ENCODE measurements at places on chromosomes 6 and 20. TPM values are rescaled to one million over a fixed set of nuclear protein-coding genes. Genes with fewer than 3 reads are reported as not detected.

FAM217A gene
- total RNA-seq: not detected

DNA sequence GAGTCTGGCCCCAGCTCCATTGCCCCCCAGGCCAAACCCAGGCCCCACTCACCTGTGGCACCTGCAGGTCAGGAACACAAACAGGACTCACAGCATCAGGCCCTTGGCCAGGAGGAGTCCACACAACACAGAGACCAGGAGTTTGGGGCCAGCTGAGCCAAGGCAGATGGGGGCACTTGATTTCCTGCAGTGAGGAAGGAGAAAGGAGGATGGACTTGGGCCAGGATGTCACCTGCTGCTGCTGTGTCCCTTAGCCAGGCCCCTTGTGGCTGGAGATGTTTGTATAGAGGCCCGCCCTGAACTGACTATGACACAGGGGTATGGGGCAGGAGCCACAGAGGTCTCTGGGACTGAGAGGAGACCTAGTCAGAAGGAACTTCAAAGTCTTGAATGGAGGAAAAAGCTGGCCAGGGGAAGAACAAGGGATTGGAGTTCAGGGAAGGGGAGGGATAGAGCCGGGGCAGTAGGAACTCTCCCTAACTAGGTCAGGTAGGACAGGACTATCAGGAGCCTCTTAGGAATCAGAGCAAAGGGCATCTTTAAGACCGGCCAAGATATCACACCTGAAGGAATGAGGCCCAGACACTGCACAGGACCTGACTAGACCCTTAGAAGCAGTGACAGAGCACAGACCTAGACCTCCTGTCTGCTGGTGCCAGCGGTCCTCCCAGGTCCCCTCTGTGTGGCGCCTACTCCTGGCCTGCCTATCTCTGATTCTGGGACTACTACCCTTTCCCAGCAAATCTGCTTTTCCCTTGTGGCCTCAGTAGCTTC is 8.8 kb upstream of the TREML2 start:
- no peak for DNase-seq

DNMT3B gene
- total RNA-seq: 0.95 TPM

DNA sequence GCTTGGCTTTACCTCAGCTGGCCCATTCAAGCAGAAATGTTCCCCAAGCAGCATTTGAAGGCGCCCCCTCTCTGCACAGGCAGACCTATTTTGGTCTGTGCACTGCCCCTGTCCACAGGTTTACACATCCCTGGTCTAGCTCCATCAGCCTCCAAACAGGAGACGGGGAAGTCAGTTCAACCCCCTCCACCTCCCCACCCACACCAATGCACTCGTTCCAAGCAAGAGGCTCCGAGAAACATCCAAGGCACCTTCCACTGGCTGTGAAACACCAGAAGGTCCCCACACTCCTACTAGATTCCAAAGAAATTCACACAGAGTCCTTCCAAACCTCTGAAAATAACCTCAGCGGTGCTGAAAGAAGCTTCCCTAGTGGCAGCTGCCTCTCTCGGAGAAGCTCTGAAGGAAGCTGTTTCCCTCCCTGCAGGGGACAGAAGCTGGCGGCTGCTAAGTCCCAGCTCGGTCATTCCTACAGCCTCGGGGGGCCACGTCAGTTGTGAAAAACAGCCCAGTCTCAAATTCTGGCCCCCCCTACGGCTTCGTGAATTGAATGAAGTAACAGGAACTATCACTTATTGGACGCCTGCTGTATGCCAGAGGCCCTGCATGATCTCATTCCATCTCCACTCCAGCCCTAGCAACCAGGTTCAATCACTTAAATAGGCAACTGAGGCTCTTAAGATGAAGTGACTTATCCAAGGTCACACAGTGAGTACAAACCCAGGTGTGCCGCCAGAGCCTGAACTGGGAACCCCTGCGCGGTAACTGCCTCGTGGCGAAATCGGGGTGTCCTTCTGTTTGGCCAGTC is 815 bp downstream of the SPATA2 start:
- no peak for DNase-seq

DNA sequence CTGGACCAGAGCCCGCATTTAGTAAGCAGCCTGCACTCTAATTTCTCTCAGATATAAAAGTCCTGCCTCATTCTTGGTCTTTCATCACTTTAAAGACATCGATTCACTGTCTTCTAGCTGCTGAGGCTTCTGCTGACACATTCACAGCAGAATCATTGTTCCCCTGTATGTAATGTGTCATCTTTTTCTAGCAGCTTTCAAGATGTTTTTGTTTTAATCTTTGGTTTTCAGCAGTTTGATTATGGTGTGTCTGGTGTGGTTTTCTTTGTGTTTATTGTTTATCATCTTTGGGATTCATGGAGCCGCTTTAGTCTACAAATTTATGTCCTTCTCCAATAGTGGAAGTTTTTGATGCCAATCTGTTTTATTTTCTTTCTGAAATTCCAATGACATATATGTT is 157.3 kb upstream of the STMND1 start:
- no peak for DNase-seq

GTSF1L gene
- total RNA-seq: 0.63 TPM

GRCh38 chr6:135921188-135921587 is 69.7 kb downstream of the PDE7B start:
- no peak for DNase-seq

RPS10 gene
- total RNA-seq: 2,409 TPM

DNA sequence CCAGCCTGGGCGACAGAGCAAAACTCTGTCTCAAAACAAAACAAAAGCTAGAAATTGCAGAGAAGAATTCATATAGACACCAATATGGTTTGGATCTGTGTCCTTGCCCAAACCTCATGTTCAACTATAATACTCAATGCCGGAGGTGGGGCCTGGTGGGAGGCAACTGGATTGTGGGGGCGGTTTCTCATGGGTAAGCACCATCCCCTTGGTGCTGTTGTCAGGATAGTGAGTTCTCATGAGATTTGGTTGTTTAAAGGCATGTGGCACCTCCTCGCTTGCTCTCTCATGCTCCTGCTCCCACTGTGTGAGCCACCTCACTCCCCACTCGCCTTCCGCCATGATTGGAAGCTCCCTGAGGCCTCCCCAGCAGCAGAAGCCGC is 15.2 kb downstream of the NINL start:
- DNase-seq: no peak

DNA sequence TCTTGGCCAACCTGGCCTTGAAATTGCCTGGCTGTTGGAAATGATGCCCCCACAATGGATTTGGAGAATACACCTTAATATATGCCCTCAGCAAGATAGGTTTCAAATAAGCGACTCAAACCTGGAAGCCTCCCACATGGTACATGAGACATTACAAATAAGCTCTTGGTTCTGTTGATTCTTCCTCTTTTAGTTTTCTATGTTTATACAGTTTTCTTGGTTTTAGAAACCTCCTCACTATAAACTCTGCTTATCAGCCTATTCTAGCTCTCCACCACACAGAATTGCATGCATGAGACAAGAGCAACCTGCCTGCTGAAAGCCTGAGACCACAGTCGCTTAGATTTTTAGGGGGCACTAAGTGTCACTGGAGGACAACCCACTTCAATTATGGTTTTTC is 108.8 kb upstream of the PREP start:
- no peak for DNase-seq

DNA sequence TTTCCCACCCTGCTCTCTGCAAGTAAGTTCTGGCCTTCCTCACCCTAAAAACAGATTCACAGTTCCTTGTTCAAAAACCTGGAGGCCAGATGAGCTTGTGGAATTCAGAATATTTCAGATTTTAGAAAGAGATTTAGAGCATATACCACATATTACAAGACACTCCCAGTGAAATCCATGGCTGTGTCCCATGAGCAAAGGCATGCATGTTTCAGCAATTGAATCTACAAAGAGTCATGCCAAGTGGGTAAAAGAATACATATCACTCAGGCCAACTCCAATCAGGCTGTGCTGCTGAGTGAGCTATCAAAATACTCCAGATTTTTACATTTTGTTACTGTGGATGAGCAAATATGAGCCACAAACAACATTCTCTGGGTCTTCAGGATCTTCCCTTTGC is 10.2 kb upstream of the NEDD9 start:
- DNase-seq: no peak

NKAIN2 gene
- not detected for total RNA-seq

DNA sequence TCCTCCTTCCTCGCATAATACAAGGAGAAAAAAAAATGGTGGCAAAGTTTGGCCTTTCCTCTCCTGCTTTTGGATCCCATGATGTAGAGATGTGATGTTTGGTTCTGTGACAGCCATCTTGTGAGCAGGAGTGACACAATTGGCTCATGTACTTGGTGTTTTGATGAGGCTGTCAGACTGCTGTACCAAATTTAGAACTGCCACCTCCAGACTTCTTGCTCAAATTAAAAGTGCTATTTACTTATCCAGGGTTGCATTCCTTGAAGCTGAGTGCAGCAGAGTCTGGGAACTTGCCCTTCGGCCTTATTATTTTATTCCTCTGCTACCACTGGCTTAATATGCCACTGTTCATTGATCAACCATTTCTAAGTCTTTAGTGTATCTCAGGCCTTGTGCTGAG is 21.9 kb downstream of the BCAS1 start:
- DNase-seq: no peak

- DNase-seq: no peak
These were observed 16.1 kb downstream of the PLAGL2 start for GRCh38 chr20:32191422-32191821.

ADGRF4 gene
- total RNA-seq: not detected

GRCh38 chr6:134207421-134207820 is 110.5 kb downstream of the SGK1 start:
- DNase-seq: no peak

ARMC2 gene
- total RNA-seq: 8.1 TPM

POLH gene
- 15.5 TPM for total RNA-seq

GRCh38 chr6:53239526-53239925 is 90.9 kb upstream of the GCM1 start:
- no peak for DNase-seq

TCF21 gene
- 0.07 TPM for total RNA-seq

CDSN gene
- not detected for total RNA-seq

- no peak for DNase-seq
These were observed 62.6 kb downstream of the DLL1 start for GRCh38 chr6:170227996-170228945.

DNA sequence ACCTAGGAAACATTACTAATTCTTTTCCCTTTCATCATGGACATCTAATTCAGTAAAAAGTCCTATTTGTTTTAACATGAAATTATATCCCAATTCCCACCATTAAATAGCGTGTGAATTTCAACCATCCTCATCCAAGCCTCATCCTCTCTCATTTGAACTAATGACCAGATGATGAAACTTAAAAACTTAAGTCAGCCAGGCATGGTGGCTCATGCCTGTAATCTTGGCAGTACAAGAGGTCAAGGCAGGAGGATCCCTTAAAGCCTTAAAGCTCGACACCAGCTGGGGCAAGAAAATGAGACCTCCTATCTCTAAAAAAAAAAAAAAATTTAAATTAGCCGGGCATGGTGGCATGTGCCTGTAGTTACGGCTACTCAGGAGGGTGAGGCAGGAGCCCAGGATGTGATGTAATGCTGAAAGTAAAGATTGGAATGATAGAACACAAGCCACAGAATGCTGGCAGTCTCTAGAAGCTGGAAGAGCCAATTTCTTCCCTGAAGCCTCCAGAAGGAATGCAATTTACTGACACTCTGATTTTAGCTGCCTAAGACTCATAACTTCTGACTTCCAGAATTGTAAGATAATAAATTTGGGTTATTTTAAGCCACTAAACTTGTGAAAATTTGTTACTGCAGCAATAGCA is 27.1 kb upstream of the HAO1 start:
- no peak for DNase-seq

DNA sequence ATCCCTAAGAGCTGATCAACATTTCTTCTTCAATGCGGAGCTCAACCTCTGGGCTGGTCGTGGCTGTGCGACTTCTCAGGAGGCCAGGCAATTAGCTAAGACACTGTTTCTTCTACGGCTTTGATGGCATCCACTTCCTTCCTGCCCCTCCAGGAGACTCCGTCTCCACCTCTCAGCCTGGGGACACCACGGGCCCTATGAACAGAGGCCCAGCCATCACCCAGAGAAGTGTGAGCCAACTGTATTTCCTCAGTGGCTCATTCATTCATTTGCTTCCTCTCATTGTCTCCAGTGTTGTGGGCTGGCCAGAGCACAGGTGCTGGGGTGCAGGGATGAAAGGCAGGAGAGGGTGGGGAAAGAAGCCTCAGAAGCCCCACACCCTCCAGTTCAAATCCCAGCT is 51.8 kb upstream of the APCDD1L start:
- no peak for DNase-seq

DNA sequence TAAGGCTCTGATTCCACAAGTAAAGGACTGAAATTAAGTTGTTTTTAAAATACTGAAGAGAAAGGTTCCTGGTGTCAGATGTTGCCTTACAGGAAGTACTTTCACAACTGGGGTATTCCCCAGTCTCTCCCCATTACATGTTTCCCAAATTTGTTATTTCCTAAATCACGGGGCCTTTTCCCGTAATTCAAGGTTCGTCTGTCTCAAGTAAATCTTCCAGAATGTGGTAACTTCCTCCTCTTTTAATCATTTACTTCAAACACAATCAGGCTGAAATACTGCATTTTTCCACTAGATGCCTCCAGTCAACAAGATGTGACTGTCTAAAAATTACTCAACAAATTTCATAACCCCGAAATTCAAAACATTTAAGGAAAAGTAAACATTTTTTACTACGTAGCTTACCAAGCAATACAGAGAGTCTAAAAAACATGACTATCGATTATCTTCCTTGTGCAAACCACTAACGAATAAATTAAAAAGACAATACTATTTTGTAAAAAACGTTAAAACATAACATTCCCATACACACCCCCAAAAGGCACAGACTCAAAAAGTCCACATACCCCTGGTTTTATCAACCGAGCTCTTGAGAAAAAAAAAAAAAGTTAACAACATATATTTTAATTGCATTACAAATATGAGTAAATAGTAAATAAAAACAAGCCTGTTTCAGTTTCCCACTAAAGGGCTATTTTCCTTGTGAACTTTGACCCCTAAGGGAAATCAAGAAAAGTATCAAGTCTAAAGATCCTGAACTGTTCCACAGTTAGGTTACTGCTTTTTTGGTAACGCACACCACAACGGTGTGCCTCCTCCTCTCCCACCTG is 1.7 kb downstream of the SOD2 start:
- no peak for DNase-seq

NKX2-2 gene
- total RNA-seq: not detected

DNA sequence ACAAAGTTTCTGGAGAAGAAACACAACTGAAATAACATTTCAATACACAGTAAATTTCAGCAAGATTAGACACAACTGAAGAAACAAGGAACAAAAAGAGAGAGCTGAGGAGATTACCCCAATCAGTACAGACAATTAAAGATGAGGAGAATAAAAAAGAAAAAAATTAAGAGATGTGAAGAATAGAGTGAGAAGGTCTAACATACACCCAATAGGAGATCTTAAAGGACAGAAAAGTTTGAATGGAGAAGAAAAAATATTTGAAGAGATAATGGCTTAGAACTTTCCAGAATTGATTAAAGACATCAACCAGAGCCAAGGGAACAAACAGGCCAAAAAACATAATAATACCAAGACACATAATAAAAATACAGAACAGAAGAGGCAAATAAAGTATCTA is 116.4 kb downstream of the HUS1B start:
- DNase-seq: no peak

MATN4 gene
- not detected for total RNA-seq

DNA sequence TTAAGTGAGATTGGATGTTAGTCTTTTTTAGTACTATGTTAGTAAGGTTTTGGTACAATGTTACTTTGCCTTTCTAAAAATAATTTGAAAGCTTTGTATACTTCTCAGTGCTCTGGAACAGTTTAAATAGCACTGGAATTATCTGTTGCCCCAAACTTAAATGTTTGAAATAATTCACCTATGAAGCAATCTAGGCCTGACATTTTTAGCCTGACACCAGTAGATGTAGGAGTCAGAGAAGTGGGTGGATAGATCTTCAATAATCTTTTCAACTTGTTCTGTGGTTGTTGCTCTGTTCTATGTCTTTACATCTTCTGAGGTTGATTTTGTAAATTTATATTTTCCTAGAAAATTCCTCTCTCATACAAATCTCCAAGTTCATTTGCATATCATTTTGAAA is 103.1 kb upstream of the ADGRF1 start:
- DNase-seq: no peak

CCN5 gene
- total RNA-seq: not detected
